ENCODE measurements at places on chromosomes 6 and 20.

- DNase-seq: no peak
These were observed 38.3 kb upstream of the LTV1 start for GRCh38 chr6:143804835-143805239.

DNA sequence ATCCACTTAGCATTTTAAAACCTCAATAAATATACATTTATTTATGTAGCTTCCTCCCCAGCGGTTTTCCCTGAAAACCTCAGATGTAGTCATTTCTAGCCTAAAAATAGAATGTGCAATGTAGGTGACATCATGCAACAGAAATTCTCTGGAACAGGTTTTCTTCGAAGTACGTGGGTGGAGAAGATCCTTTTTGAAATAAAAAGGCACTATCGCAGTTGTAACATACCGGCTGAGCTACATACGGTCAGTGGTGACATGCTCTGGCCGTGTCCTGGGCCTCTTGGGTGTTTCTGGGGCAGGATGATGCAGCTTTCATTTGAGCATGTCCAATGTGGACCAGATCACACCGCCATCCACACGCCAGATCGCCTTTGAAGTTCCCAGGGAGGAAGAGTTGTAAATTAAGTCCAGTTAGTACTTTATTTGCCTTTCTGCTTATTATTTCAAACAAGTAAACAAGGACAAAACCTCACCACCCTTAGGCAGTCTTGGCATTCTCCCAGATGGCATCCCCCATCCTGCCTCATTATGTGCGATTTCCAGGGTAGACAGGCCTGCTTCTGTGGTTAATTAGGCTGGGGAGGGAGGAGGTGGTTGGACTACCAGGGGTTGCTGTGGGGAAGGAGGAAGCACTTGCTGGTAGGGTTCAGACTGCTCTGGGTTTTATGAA lies 109.5 kb upstream of the CLDN20 start:
- peak; percentile 95 for DNase-seq

GRCh38 chr20:13059398-13060136 lies 50.8 kb downstream of the SPTLC3 start:
- DNase-seq: no peak

- DNase-seq: peak; percentile 95
These were observed at the start of gene GRIK2 for GRCh38 chr6:101393251-101393828. Gene GRIK2, plus strand, starts transcription at chr6:101393708.

DNA sequence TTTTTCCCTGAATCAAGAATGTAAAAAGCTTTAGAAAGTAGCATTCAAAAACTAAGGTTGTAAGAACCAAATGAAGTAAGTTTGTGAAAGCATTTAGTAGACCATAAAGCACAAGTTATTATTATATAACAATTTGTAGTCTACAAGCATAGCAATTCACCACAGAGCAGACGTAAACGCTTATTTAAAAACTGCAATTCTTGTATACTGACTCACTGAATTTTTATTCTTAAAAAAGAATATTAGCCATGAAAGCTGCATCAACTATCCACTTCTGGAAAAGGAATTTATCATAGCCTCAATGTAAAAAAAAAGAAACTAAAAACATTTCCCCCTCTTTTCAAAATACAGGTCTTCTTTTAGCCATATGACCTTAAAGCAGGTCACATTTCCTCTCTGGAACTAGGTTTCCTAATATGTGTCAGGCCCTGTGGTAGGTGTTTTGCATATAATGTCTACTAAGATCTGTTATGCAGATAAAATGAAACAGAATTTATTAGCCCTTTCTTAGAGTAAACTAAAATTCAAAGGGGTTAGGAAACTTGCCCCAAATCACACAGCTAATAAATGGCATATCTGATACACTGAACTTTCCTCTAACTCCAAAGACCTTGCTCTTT lies 2.1 kb downstream of the MAP3K7 start:
- DNase-seq: no peak

DNA sequence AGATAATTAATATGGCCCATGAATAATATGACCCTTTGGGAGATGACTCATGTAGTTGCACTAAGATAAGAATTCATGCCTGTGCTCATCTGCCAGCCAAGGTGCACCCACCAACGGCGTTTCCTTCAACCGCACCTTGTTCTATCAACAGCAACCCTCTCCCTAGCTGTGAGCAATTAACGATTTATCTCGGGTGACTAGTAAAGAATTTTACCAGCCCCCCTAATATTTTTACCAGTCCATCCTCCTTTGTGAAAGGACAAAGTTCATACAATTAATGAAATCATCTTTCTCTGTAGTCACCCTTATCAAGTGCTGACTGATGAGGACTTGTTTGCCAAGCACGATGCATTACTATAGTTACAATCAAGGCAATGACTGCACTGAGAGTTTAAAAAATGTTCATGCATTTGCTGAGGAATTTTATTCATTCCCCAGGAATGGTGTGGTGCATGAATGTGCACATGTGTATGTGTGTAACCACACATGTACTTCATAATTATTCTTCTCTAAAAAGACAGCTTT lies 118.7 kb downstream of the SMOC2 start:
- no peak for DNase-seq

DNA sequence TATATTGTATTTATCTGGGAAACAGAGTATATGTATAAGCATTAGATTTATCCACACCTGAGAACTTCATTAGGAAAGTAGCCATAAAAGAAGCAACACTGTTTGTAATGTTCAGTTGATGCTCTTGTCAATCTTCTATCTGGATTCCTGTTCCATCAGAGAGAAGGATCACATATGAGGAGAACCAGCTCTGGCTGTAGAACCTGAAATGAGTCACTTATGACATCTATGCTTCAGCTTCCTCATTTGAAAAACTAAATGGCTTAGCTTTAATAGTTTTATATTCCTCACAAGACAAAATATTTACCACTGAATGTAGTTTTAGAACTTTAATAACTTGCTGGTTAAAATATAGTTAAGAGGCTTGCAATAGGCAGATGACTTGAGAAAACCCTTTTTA lies 144.7 kb downstream of the TASP1 start:
- no peak for DNase-seq

DNA sequence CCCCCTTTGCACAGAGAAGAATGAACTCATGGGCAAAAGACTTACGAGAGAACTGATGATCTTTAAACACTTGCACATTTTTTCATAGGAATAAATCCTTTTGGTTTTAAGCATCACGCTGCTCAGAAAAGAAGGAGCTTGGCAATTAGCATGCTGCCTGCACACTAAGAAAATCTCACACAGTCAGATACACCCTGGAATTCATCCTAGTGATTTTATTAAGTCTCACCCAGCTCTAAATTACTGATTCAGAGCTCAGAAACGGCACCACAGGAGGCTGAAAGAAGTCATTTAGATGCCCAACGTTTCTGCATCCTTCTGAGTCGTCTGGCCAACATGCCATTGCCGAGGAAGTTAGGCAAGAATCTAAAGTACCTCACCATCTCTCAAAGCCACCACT lies 18.0 kb upstream of the NRSN1 start:
- DNase-seq: no peak

DNA sequence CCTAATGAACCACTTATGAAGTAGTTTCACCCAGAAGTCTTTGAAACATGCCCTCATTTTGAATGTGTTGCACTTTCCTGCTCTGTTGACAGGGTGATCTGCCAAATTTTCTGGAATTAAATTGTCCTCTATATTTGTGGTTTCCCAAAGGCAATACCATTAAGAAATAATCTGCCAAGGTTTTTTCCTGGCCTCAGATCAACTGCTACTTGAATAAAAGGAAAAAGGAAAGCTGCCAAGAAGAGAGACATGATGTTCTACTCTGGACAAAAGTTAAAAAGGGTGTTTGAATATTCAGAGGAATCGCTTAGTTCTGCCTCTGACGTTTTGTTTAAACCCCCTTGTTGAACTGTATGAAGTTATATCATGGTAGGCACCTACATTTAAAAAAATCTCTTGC lies 37.4 kb upstream of the ARMH2 start:
- DNase-seq: no peak

DNA sequence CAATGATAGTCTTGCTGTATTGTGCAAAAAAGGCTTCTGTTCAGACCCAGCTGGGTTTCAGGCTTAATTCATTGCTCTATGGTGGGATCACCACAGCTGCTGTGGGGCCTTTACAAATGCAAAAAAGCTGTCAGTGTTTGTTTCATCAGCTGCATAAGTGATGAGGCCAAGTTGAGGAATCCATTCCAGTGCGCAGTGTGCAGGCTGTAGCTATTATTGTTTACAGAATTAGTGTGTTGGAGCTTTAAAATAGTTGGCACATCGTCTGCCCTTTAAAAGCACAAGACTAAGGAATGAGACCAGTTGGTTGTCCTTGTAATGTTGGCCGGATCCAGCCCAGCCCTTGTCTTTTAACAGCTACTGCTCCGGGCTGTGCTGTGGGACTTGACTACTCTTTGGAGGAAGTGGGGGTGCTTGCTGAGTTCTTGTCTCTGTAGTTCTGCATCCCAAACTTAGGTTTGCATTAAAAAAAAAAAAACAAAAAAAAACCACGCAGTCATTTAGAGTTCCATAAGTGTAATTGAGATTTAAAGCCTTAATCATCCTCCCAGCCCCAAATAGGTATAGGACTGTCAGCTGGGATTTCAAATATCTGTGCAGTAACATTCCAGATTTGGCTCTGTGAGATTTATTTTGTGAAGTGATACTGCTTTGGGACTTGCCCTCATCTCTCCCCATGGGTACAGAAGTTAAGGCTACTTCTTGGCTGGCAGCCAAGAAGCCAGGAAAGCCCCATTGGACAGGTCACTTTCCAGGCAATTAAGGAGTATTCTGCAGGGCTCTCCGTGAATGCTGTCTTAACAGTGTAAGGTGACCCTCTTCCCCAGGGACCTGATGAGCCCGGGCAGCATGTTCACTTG lies 19.3 kb downstream of the JARID2 start:
- DNase-seq: peak; percentile 61

GRCh38 chr6:36241728-36242127 lies 28.1 kb upstream of the PNPLA1 start:
- DNase-seq: no peak

DNA sequence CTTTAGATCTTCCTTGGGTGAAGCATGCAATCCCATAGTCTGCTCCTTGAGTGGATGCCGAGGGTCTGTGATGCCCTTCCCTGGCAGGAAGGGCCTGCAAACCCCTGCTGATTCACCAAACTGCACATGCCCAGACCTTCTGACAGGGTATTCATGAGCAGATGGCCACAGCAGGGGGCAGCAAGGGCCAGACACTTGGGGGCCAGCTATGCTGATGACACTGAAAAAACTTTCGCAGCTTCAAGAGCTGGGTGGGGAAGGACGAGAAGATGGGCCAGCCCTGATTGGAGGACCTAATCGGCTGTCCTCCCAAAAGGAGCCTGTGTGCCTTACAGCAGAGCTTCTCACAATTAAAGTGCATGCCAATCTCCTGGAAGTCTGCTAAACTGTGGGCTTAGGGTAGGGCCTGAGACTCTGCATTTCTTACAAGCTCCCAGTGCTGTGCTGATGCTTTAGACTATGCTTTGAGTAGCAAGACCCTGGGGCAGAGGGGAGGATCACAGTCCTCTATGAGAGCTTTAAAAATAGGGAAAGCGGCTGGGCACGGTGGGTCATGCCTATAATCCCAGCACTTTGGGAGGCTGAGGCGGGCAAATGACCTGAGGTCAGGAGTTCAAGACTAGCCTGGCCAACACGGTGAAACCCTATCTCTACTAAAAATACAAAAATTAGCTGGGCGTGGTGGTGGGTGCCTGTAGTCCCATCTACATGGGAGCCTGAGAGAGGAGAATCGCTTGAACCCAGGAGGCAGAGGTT lies 15.2 kb upstream of the GDAP1L1 start:
- peak; percentile 76 for DNase-seq

GRCh38 chr6:74609871-74610270 lies 596.0 kb downstream of the COL12A1 start:
- no peak for DNase-seq

- DNase-seq: no peak
These were observed 124.0 kb upstream of the MAFB start for GRCh38 chr20:40813029-40813431.

GRCh38 chr6:18746727-18747126 lies 359.6 kb downstream of the RNF144B start:
- no peak for DNase-seq

GRCh38 chr6:128063850-128064539 lies 163.1 kb upstream of the THEMIS start:
- DNase-seq: no peak

DNA sequence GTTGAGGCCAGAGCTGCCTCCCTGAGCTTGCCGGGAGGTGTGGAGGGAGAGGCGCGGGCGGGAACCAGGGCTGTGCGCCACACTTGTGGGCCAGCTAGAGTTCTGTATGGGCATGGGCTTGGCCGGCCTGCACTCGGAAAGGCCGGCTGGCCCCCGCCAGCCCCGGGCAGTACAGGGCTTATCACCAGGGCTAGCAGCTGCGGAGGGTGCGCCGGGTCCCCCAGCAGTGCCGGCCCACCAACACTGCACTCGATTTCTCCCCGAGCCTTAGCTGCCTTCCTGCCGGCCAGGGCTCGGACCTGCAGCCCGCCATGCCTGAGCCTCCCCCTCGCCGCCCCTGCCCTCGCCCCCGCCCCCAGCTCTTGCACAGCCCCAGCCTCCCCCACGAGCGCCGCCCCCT lies 472.7 kb downstream of the TFAP2A start:
- no peak for DNase-seq

DNA sequence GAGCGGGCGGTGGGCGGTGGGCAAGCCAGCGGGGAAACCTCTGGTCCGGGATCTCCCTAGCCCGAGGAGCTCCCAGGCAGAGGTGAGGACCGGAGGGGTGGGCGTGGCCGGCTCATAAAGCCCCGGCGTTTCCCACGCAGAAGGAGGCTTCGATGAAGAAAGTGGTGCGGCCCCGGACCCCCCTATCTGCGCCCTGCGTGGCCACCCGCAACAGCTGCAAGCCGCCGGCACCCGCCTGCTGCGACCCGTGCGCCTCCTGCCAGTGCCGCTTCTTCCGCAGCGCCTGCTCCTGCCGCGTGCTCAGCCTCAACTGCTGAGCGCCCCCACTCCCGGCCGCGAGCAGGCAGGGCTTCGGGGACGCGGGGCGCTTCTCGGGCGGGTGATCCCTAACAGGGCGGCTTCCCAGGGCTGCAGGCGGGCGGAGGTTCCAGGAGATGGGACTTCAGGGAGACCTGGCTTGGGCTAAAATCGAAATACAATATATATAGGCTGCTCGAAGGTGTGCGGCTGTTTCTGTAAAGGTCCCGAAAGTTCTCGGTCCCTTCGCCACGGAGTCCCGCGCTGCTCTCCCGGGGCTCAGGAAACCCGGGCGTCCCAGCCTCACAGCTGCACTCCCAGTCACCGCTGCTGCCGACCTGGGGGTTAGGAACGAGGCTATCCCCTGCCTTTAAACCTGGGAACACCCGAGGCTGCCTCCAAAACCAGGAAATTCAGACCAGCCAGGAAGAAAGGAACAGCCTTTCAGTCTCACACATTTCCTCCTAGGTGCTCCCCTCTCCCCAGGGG lies 27.8 kb downstream of the ASIP start:
- peak; percentile 48 for DNase-seq

GRCh38 chr20:62574230-62574993 lies 67.9 kb upstream of the SLCO4A1 start:
- DNase-seq: no peak

GRCh38 chr6:132253906-132254305 lies 147.4 kb downstream of the MOXD1 start:
- no peak for DNase-seq

DNA sequence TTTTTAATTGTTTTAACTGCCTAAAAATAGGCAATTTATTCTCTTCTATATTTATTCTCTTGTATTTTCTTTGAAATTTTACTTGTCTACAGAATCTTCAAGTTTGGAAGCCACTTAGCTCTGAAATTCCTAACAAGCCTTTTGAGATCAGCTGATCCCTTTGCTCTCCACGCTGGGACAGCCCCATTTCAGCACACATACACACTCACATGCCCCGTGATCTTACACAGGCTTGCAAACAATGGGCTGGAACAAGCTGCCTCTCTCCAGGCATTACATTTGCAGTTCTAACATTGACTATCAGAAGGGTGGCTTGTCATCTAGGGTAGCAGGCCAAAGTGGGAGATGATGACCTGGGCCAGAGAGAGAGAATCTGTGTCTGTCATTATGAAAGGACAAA lies 62.1 kb upstream of the RAB32 start:
- DNase-seq: no peak

All from NCI-H69 (cell line).